Left colon (tissue), 2 donors: ENCODE measurements at places on chromosomes 3 and 15. TPM values are rescaled to one million over a fixed set of nuclear protein-coding genes. Genes with fewer than 3 reads are reported as not detected.

ARHGEF26 gene
- 3.3 TPM for total RNA-seq

SHQ1 gene
- total RNA-seq: 21.5 TPM

EFCC1 gene
- 3.7 TPM for total RNA-seq

P2RY12 gene
- total RNA-seq: 0.37 TPM

CPA3 gene
- total RNA-seq: 1.9 TPM

ELL3 gene
- total RNA-seq: 34.6 TPM

C3orf70 gene
- total RNA-seq: 15.6 TPM

TF gene
- total RNA-seq: 2.6 TPM

RNF111 gene
- 31.1 TPM for total RNA-seq

IQCF5 gene
- not detected for total RNA-seq

MYNN gene
- total RNA-seq: 12.0 TPM
